ENCODE measurements at places on chromosomes 7 and 10.

DNA sequence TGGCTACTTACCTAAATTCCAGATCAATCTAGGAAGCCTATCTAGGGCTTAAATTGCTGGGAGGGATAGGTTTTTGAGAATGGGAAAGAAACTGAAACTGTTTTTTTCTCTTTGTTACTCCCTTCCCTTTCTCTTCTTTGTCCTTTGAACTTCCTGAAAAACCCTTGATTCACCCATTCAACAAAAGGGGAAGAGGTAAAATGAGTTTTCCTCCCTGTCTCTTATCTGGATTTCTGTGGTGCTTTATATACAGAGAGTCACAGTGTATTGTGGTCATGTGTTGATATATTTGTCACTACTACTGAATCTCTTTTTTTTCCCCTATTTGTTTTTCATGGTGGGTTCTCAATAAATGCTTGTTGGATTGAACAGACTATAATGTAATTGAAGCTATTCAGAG, 19.8 kb upstream of the NUP205 start:
- no peak for DNase-seq

GRCh38 chr7:12030116-12030515, 181.0 kb upstream of the TMEM106B start:
- no peak for DNase-seq

- no peak for DNase-seq
These were observed 149.6 kb downstream of the BICC1 start for GRCh38 chr10:58662314-58662713.

DNA sequence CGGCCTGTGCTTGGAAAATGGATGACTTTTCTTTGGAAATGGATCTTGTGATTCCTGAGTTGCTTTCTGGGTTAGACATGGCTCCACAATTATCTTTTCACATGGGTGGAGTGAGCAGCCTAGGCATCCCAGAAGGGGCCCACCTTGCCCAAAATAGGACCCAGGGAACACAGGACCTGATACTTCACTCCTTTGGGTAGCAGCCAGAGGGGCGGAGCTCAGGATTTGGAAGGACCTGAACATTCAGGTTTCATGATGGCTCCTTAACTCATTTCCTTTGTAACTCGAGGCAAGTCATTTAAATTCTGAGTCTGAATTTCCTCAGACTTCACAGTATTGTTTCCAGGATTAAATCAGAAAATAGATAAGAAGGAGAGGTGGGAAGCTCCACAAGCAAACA, 178.3 kb upstream of the ZMIZ1 start:
- no peak for DNase-seq

- DNase-seq = no peak
These were observed 26.2 kb downstream of the ABLIM1 start for GRCh38 chr10:114631666-114632417.

- DNase-seq = no peak
These were observed 310.5 kb upstream of the HGF start for GRCh38 chr7:82080254-82080927.

GRCh38 chr10:44581996-44582395, 197.1 kb upstream of the CXCL12 start:
- DNase-seq = no peak

GRCh38 chr10:67662415-67662814, 33.6 kb downstream of the CTNNA3 start:
- DNase-seq = no peak

GRCh38 chr7:126698909-126699308, 553.8 kb downstream of the GRM8 start:
- DNase-seq = no peak

GRCh38 chr10:72328829-72329204, 25.9 kb downstream of the DNAJB12 start:
- no peak for DNase-seq

GRCh38 chr7:92955081-92955480, 118.7 kb upstream of the CDK6 start:
- no peak for DNase-seq

DNA sequence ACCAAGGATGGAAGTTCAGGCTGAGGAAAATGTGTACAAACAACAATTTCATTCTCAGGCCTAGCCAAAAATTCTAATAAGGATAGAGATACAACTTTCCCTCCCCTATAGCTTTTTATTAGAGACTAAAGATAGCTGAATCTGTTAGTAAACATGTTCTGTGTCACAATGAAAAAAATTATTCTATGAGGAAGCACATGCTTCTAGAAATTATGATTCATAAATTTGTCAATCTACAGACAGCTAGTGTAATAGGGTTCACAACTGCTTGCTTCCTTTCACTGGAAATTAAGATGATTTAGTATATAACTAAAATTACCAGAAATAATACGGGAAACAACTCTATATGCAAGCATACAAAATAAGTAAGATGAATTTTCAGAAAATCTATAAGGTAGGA, 56.6 kb downstream of the CCDC3 start:
- no peak for DNase-seq

DNA sequence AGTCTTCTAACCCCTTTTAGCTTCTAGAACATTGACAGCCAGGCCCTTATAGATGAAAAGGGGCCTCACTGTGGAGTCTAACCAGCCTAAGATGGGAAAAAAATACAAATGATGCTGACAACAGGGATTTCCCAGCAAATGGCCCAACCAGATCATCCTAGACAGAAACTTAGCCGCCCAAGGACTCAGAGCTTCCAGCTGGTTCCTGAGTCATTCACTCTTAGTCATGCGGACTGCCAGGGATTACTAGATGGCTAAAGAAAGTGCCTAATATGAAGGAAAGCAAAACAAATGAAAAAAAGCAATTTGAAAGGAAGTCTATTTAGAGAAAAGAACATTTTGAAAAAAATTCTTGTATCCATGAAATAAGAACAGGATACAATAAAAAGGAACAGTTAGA, 23.7 kb downstream of the TSPAN14 start:
- no peak for DNase-seq

GRCh38 chr10:43075612-43076003, 1.3 kb upstream of the RET start:
- no peak for DNase-seq

GRCh38 chr7:106568680-106569499, 92.1 kb downstream of the CCDC71L start:
- no peak for DNase-seq

- DNase-seq = no peak
These were observed 6.4 kb downstream of the NOBOX start for GRCh38 chr7:144397086-144397485.

- DNase-seq = no peak
These were observed 12.9 kb downstream of the COL17A1 start for GRCh38 chr10:104072786-104073185.

DNA sequence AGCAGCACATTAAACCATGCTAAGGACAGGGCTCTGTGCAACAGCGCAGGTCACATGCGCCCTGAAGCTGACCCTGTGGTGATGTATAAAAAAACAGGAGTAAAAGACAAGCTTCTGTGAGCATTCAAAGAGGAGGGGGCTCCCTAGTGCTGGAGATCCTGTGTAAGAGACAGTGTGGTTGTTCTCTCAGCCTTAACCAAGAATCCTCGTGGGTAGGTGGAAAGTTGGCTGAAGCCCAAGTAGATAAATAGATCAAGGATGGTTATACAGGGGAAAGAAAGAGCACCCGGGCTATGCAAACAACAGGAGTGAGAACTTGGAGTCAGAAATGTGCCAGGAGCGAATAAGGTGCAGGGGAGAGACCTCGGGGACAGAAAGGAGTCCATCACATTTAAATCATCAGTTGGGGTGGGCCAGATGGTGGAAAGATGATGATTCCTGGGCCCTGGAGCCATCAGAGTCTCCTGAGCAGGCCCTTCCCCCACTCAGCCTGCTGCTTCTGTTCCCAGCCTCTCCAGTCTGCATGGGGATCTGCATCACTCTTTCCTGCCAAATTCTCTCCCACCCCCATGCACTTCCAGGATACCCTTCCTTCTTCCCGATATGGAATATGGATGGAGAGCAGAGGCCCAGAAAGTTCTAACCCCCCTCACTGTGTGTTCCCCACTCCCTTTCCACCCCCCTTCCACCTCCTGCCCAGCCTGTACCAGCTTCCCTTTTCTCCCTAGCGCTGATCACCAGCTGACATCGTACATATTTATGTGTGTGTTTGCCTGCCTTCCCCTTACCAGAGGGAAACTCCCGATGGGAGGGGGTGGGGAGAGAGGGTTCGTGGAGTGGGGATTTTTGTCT, 78.1 kb upstream of the PRR15 start:
- DNase-seq = no peak

DNA sequence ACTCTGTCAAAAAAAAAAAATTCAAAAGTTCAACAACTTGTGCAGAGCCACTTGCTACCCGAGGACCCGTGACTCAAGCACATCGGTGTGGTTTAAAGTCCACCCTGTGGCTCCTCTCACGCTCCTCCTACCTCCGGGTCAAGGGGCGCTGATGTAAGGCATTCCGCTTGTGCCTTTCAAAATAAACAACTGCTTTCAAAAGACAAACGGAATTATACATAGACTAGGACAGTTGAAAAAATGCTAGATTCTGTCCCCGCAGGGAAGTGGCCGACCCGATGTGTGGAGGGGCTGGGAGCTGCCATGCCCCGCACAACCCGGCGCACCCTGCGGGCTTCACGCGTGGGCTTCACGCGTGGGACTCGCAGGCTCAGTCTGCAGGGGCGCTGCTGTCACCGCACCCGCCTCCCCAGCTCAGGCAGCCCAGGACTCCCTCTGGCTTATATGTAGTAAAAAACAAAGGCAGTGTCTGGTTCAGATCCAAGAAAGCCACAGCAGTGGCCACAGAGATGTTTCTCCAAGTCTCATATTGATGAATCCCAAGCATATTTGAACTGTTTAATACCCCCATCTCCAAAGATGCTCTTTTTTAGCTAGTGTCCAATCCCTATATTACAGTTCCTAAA, 239.7 kb upstream of the INHBA start:
- no peak for DNase-seq

- DNase-seq = no peak
These were observed 334.6 kb downstream of the CRPPA start for GRCh38 chr7:16086743-16087142.

DNA sequence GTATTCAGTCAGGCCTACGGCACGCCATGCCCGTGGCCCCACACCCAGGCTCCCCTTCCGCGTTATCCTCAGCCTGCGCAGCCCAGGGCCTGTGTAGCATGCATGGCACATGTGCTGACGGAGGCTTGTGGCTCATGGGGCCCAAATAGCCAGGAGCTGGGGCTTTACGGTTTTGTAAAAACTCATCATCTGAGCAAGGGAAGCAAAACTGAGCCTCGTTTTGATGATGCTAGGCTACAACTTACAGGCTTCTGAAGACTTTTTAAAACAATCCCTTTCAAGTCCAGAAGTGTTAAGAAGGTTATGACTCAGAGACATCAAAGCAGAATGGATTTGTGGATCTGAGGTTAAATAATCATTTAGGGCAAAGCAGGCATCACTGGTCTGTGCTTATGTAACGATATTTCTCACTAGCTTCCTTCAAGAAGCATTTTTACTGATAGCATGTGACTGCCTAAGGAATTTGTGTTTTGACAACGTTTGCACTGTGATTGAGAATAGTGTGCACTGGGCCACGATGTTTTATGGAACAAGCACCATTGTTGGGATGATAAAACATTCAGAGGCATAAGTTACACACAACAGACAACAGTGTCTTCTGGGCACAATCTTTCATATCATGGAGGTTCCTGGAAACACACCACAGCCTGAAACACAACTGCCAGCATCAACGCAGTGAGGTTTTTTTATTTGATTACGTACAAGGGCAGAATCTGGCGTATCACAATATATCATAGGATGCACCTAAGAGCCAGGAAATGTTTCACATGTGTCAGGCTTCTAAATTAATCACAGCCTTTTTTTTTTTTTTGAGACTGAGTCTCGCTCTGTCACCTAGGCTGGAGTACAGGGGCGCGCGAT, 274.3 kb downstream of the CCDC3 start:
- DNase-seq = no peak

DNA sequence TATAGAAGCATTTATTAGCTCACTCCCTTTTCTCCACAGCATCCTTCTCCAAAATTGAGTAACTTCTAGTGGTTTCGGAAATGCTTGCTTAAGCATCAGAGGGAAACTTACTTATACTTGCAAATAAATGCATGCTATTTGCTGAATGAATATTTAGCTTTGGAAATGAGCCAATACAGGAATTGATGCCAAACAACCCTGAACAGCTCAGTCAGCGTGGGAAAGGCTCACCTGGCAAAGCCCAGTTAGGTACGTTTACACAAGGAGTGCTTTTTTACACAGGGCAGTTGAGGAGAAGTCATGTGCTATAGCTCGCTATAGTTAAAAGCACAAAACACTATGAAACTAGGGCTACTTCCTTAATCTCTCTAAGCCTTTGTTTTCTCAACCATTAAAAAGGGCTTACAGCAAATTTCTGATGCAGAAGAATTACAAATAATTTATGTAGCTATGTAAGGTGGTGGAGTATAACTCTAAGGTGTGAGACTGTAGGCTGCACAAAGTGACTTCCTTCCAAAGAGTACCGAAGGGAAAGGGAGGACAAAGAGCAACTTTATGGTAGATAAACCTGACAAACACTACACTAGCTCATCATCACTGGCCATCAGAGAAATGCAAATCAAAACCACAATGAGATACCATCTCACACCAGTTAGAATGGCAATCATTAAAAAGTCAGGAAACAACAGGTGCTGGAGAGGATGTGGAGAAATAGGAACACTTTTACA, 498.2 kb downstream of the PHTF2 start:
- DNase-seq = no peak

- no peak for DNase-seq
These were observed 33.7 kb downstream of the STAMBPL1 start for GRCh38 chr10:88913788-88914187.

- DNase-seq = no peak
These were observed 304.7 kb upstream of the MYO3A start for GRCh38 chr10:25629333-25629732.

GRCh38 chr7:116591202-116592040, 66.6 kb downstream of the CAV1 start:
- DNase-seq = no peak

- DNase-seq = no peak
These were observed 45.6 kb upstream of the LOXL4 start for GRCh38 chr10:98313598-98313997.

DNA sequence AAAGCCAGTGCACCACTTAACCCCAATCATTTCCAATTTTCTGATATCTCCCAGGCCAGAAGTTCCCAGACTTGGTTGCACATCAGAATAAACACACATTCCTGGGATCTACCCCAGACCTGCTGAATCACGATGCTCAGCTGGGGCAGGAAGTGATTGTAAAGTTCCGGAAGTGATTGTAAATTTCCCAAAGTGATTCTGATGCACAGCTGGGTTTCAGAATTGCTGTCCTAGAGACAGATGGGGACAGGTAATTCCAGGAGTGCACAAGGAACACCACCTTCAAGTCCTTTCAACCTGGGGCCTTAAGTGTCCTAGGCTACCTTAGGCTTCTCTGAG, 104.2 kb upstream of the EEPD1 start:
- DNase-seq = no peak

- no peak for DNase-seq
These were observed 43.6 kb upstream of the CARD11 start for GRCh38 chr7:3087243-3087755.

GRCh38 chr10:116974456-116975005, 30.5 kb downstream of the SHTN1 start:
- no peak for DNase-seq

DNA sequence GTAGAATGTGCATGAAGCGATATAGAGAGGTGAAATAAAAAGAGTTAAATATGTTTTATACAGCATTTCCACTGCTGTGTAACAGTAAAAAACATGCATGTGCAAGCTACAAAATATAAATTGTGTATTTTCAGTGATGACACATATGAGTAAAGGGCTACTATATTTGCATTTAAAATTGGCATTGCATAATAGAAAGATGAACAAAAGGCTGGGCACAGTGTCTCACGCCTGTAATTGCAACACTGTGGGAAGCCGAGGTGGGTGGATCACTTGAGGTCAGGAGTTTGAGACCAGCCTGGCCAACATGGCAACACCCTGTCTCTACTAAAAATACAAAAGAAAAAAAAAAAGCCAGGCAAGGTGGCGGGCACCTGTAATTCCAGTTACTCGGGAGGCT, 79.8 kb upstream of the CCDC71L start:
- no peak for DNase-seq
